Activated CD8-positive, alpha-beta memory T cell treated with anti-CD3 and anti-CD28 coated beads for 1 hour (primary cell): ENCODE measurements at places on chromosomes 2 and 18.

DNA sequence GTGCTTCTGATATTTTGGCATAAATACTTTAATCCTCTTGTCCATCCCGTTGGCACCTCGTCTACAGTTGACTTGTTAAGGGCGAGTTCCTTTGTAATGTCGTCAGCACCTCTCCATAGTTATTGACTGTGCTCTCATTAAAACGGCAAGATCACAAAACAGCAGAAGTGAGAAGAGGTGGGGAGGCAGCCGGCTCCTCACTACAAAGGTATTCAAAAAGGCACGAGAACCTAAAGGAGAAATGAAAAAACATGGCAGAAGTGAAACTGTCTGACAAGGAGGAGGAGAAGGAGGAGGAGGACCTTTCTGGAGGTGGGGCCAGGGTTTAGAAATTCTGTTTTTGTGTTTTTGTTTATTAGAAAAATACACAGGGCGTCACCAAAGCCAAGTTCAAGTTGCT, 235.6 kb downstream of the BCL11A start:
- DNase-seq: no peak

GRCh38 chr2:46366668-46367052, 69.5 kb downstream of the EPAS1 start:
- no peak for DNase-seq

GRCh38 chr2:144476682-144477081, 43.2 kb downstream of the ZEB2 start:
- DNase-seq: no peak

DNA sequence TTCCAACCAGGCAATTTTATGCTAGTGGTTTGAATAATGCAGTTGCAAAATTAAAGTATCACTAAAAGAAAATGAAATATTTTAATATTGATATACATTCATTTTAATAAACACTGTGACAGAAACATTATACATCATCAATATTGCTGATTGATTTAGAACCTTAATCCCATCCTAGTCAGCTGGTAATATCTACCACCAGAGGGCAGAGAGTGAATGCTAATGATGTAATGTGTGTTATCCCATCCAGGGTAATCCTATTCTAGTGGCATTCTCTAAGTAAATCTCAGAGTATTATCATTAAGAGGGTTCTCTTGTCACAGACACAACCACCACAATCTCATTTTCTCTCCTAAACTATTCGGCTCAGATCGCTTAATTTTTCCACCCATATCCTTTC, 477.4 kb downstream of the CPS1 start:
- no peak for DNase-seq
